Aorta (tissue), 5 donors: ENCODE measurements at places on chromosomes 7 and 10. TPM values are rescaled to one million over a fixed set of nuclear protein-coding genes. Genes with fewer than 3 reads are reported as not detected.

DNA sequence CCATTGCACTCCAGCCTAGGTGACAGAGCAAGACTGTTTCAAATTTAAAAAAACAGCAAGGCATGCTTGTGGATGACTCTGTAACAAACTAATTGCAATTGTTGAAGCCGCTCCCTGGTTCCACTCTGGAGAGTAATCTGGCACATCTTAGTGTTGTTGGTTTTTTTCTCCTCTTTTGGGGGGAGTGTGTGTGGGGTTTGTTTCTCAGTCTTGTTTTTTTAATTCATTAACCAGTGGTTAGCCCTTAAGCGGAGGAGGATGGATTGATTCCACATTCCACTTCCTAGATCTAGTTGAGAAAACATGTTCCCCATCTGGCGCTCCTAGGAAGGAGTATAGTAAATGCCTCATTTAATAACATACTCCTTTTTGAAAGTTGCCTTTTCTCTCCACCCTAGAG is 8.6 kb upstream of the ZNF713 start:
- no peak for DNase-seq

- DNase-seq: no peak
Observed at GRCh38 chr10:30928742-30929141, 102.9 kb downstream of the ZNF438 start.

- no peak for DNase-seq
Observed at GRCh38 chr7:123784263-123784662, 35.5 kb upstream of the WASL start.

DNA sequence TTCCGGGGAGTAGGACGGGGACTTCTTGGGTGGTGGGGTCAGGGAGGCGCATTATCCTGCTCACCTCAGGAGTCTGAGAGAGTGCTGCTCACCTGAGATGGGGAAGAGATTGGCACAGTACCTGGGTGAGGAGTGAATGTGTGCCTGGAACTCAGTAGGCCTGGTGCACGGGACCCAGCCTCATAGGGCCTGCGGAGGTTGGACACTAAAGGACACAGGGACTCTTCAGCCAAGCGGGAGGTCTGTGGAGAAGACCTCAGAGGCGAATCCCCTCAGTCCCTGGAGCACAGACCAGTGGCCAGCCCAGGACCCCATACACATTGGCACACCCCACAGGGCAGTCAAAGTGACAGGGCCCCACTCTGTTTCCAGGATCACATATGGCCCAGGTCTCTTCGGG is 73.2 kb downstream of the OAT start:
- DNase-seq: no peak

GRCh38 chr7:100372256-100372655 is 1.0 kb upstream of the PILRA start:
- DNase-seq: no peak

- DNase-seq: peak; percentile 77
Observed at GRCh38 chr7:32298408-32299132, 191.6 kb downstream of the LSM5 start.

DNA sequence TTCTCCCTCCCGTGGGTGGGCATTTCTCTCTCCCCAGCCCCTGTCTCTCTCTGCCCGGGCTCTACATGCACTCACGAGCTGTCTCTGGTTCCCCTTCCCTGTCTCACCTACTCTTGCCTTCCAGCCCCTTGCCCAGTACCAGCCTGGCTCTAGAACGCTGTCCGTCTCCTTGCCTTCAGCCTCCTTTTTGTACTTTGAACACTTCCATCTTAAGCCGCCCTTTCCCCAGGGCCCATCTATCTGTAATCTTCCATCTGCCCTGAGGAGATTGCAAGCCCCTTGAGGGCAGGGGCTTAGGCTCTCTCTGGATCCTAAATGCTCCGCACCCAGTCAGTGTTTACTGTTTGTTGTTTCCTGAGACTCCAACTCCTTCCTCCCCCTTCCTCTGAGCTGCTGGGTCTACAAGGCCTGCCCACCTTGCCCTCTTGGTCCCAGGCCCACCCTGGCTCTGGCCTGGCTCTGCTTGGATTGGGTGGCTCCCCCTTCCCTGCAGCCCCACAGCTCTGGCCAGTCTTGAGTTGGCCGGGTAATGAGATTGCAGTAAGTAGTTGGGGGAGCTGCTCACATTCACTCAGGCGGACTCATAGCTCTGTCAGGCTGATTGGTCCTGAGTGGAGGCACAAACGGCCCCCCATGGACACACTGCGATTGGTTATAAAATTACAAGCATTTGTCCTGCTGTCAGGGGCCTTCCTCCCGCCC is 28.3 kb downstream of the POLL start:
- no peak for DNase-seq

DNA sequence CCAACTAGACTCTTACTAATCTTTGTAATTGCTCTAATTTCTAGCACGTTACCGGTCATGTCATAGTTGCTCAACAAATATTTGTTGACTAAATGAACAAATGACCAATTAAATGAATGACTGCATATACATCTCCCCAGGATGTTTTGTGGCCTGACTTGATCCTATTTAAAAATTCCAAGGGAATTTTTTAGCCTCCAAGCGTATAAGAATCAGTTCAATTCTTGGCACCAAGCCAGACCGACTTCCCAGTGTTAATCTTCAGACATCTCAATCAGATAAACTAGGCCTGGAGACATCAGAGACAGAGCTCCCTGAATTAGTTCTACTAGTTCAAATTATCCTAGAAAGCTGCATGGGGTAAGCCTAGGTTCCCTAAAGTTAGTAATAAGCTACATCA is 96.0 kb downstream of the GSAP start:
- DNase-seq: no peak

- no peak for DNase-seq
Observed at GRCh38 chr7:143965280-143965679, 10.6 kb downstream of the OR2F1 start.

DNA sequence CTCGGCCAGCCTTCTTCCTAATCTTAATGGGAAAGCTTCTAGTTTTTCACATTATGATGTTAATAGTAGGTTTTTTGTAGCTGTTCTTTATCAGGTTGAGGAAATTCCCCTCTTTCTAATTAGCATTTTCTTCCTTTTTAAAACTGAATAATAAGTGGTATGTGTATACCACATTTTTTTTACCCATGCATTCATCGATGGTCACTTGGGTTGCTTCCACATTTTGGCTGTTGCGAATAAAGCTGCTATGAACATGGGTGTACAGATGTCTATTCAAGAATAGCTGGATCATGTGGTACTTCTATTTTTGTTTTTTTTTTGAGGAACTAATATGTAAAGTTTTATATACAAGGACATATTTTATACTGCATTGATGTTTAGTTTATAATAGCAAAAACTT is 44.3 kb downstream of the NRF1 start:
- DNase-seq: no peak

DNA sequence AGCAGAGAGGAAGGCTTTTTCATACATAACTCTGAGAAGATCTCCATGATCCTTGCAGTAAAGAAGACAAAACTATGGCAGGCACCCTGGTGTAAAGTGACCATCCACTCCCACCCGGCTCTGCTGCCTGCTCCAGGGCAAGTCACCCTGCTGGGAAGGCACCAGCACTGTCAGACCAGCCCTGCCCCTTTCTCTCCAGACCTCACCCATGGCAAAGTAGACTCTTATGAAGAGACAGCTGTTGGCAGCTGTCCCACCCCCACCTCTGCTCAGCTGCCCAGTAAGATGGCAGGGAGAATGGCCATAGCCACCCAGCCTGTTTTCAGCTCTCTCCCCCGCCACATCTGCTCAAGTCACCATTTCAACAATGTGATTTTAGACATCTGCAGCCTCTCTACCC is 8.6 kb upstream of the ZMIZ2 start:
- no peak for DNase-seq

GRCh38 chr7:154438571-154439367 is 386.6 kb downstream of the DPP6 start:
- DNase-seq: no peak

- no peak for DNase-seq
Observed at GRCh38 chr10:2920168-2920567, 147.2 kb upstream of the PFKP start.

DNA sequence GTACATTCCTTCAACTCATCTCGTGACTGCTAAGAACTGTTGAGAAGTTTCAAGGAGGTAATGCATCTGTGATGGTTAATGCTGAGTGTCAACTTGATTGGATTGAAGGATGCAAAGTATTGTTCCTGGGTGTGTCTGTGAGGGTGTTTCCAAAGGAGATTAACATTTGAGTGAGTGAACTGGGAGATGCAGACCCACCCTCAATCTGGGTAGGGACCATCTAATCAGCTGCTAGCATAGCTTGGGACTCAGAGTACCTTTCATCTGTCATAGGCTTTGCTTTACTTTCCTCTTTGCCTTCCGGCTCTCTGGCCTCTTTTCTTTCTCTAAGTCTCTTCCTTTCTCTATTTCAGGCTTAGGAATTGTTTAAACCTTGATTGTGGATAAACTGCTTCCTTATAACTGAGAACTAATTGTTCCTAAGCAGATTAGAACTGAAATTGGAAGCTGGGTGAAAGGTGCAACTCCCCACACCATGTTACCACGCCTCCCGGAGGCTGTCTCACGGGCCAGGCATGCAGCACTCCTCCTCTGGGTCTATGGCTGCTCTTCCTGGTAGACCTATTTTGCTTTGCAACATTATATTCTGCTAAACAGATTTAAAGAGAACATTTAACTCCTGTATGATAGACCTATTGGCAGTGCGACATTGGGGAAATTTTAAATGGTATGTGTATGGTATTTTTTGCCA is 298.2 kb downstream of the CCSER2 start:
- no peak for DNase-seq

GRCh38 chr10:132892004-132892403 is 50.4 kb downstream of the CFAP46 start:
- peak; percentile 20 for DNase-seq

The OR6B1 gene
- not detected for total RNA-seq

The RSPH10B gene
- not detected for total RNA-seq

The CYP3A7 gene
- not detected for total RNA-seq

The NPFFR1 gene
- 0.06 TPM for total RNA-seq
